ENCODE measurements at places on chromosomes 5 and 9.

DNA sequence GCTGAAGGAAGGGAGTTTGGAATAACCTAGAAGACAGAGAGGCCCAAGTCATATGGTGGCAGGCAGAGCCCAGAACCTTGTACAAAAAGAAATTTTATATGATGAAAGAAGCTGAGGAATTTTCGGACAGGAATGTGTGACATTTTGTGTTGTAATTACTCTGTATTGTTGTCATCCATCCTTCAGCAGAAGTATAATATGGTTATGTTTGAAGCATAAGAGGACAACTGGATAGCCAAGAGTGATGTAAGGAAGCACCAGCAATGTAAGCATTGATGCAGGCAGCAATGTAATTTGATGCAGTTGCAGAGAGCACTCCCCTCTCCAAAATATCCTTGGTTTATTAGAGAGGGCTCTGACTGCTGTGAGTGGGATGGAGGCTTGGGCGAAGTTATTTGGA lies 19.1 kb upstream of the SNX2 start:
- no peak for DNase-seq

DNA sequence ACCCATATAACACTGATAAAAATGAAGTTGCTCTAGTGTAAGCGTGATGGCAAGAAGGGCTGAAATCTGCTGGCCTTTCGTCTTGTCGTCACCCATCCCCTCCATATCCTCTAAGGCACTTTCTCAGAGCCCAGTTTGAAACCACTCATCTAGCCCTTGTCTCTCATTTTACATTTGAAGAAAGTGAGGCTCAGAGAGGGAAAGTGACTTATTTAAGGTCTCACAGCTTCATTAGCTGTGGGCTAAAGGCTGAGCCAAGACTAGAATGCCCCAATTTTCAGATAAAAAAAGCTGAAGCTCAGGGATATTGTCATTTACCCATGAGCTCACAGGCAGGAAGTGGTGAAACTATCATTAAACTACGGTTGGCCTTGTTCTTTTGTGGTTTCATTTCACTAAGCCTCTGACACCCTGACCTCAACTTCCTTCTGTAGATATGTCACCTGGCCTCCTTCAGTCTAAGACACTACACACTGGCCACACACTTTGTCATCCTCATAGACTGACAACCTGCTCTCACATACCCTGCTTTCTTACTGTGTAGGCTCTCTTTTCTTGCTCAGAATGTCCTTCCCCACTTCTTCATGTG lies 176.7 kb upstream of the DMAC1 start:
- peak; percentile 63 for DNase-seq

DNA sequence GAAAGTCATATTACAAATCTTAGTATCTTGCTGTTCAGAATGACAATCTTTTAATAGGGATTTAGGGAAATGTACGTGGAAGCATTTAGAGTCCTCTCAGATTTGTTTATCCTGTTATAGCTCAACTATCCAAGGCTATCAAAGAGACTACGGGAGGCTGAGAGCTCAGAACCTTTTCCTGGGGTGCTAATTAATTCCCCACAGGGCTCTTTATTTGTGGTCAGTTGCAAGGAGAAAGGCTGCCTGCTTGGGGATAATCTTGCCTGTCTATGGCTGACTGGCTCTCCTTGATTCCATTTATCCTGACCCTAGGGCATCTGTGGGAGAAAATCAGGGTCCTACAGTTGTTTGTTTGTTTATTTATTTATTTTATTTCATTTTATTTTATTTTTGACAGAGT lies 28.0 kb upstream of the RPS23 start:
- DNase-seq = no peak

DNA sequence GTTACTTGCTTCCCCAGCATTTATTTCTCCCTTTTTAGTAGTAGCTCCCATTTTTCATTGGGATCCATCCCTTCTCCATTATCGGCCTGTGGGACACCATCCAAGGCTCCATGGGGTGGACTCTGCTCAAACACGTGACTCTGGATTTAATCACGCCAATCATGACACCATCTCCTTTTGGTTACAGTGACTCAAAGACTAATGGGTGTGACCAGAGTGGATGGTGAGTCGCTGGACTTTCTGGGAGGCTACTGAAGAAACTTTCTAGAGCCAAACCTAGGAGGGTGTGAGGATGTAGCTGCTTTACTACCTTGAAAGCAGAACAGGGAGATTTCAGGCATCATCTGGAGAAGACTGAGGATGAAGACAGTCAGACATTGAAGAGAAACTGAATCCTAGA lies 93.1 kb downstream of the PJA2 start:
- no peak for DNase-seq
